ENCODE measurements at places on chromosomes 16 and 17.

- DNase-seq, result peak; percentile 2
These were observed 54.1 kb downstream of the XYLT1 start for GRCh38 chr16:17416461-17417311.

DNA sequence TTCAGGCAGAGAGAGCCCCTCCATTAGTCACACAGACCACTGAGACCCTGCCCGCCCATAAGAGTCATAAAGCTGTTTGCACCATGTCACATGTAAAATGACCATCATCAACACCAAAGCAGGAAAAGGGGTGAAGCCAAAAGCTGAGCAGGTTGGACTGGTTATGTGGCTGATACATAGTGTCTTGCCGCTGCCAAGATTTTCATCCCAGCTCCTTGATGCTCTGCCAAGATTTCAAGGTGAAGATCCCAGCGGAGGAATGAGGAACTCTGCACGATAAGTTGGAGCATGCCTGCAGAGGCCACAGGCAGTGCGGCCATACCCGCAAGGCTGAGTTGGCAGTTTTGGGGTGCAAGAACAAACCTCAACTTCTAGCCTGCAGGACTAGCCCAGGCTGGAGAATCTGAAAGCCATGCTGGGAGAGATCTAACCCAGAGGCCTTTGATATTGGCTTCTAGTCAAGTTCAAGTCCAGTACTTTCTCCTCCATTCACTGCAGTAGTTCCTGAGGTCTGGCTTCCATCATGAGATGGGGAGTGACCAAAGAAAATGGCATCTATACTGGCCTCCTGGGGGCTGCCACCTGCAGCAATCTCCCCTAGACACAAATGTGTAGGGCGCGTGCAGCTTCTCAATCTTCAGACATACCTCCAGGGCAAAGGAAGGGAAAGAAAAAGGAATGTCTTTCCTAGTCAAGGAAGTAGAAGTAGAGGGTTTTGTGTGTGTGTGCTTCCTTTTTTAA is 79.7 kb upstream of the NOL11 start:
- no peak for DNase-seq

GRCh38 chr17:61160204-61160603 is 239.4 kb upstream of the TBX2 start:
- no peak for DNase-seq

- no peak for DNase-seq
These were observed 51.9 kb downstream of the MARCHF10 start for GRCh38 chr17:62756198-62756597.

DNA sequence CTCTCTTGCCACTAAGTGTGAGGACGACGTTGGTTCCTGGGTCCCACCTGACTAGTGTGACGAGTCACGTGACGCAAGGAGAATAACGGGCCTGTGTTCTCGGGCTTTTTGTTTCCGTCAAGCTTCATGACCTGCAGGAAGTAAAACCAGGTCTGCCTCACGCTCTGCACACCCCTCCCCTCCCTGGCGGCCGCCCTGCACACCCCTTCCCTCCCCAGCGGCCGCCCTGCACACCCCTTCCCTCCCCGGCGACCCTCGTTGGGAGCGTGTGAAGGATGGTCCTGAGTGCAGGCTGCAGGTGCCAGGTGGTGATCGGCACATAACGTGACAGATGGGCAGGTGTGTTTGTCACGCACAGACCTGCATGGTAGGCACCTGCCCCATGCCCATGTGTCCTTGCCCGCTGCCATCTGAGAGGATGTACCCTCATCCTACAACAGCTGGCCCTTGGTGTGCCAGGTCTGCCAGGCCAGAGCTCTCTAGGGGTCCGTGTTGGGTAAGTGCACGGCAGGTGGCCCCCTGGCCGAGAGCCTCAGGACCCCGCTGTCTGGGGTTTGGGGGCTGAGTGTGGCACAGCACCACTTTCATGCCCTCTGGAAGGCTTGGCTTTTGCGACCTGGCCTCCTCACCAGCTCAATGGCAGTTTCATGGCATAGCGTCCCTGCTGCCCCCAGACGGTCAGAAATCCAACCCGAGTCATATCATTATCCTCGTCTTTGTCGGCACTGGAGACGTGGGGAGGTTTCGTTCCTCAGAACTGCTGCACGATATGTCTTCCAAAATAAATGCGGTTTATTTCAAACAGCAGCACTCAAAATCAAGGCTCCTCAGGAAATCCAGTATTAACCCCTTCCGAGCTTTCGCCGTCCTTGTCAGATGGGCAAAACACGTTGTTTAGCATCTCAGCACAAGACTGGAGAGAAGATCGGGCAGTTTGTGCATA is 191.8 kb upstream of the CHMP6 start:
- DNase-seq, result no peak

DNA sequence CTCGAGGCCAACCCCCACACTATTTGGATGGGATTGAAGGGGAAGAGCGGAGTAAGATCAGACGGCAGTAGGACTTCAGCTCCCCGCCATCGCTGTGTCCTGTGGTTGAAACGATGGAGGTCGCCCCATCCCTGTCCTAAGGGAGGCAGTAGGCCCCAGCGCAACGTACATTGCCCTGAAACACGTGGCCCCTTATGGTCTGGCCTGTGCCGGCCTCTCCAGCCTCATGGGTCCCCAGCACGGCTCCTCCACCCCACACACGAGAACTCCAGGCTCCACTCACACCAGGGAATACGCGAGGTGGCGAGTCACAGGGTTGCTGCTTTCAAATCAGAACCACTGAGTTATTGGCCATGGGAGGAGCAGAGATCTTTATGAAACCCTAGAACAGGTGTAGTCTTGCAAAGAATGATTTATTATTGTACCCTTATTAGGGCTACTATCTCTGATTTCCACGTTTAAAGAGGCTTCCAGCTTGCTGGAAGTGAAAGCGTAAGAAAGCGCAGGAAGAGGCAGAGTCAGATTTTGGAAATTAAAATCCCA is 669 bp upstream of the DCTPP1 start:
- no peak for DNase-seq

DNA sequence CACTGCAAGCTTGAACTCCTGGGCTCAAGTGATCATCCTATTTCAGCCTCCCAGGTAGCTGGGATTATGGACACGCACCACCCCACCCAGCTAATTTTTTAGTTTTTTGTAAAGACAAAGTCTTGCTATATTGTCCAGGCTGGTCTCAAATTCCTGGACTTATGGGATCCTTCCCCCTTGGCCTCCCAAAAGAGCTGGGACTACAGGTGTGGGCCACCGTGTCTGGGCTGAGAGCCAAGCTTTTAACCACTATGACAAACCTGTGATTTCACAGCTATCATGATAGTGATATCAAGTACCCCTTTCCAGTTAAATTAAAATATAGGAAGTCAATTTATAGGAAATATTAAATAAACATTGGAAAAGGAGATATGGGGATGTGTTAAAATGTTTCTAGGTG is 74.6 kb upstream of the IRX6 start:
- DNase-seq, result no peak

Data from stimulated activated CD4-positive, alpha-beta T cell treated with anti-CD3 and anti-CD28 coated beads, Interleukin-1b, Interleukin-23, amount 100 ng/mL, for 1 hour (primary cell).